ENCODE measurements at places on chromosomes 7 and 10. TPM values are rescaled to one million over a fixed set of nuclear protein-coding genes. Genes with fewer than 3 reads are reported as not detected.

The METTL2B gene
- total RNA-seq: 49.7 TPM

The CLEC2L gene
- not detected for total RNA-seq

The SSC4D gene
- total RNA-seq: 0.42 TPM

The ZYX gene
- 168 TPM for total RNA-seq

The CDHR1 gene
- total RNA-seq: not detected

The MRLN gene
- total RNA-seq: not detected

The RPP30 gene
- total RNA-seq: 39.9 TPM

The COL17A1 gene
- 514 TPM for total RNA-seq

The GDF2 gene
- not detected for total RNA-seq

The FAM25A gene
- not detected for total RNA-seq

The CCDC146 gene
- 2.7 TPM for total RNA-seq

The TMEM236 gene
- 0.37 TPM for total RNA-seq

The NEURL1 gene
- total RNA-seq: not detected

The ANKRD1 gene
- total RNA-seq: 0.65 TPM

The BRAT1 gene
- total RNA-seq: 15.4 TPM

The TMEM130 gene
- not detected for total RNA-seq

The CAMK1D gene
- total RNA-seq: 3.3 TPM

The GATAD1 gene
- total RNA-seq: 44.2 TPM

The CASP7 gene
- total RNA-seq: 7.4 TPM

The MINPP1 gene
- total RNA-seq: 12.3 TPM

The NRG3 gene
- total RNA-seq: not detected

The PTF1A gene
- not detected for total RNA-seq

The COL28A1 gene
- total RNA-seq: 0.29 TPM
